ENCODE measurements at places on chromosomes 2 and 18. TPM values are rescaled to one million over a fixed set of nuclear protein-coding genes. Genes with fewer than 3 reads are reported as not detected.

- peak; percentile 45 for DNase-seq
Observed at GRCh38 chr2:18998491-18998890, 359.9 kb downstream of the OSR1 start.

GRCh38 chr2:54957321-54957999 lies 92.8 kb downstream of the RTN4 start:
- DNase-seq, result no peak

GRCh38 chr2:190646780-190647522 lies 1.9 kb upstream of the NAB1 start:
- no peak for DNase-seq

- peak; percentile 56 for DNase-seq
Observed at GRCh38 chr2:37800176-37800858, 124.8 kb upstream of the RMDN2 start.

- DNase-seq, result no peak
Observed at GRCh38 chr2:236908439-236909192, 177.1 kb upstream of the COPS8 start.

- DNase-seq, result peak; percentile 4
Observed at GRCh38 chr18:21820033-21820810, 79.6 kb downstream of the MIB1 start.

- DNase-seq, result peak; percentile 99
Observed at GRCh38 chr2:160224060-160224459, 24.0 kb upstream of the ITGB6 start.

GRCh38 chr2:209331291-209331844 lies 92.5 kb upstream of the MAP2 start:
- DNase-seq, result peak; percentile 50

DNA sequence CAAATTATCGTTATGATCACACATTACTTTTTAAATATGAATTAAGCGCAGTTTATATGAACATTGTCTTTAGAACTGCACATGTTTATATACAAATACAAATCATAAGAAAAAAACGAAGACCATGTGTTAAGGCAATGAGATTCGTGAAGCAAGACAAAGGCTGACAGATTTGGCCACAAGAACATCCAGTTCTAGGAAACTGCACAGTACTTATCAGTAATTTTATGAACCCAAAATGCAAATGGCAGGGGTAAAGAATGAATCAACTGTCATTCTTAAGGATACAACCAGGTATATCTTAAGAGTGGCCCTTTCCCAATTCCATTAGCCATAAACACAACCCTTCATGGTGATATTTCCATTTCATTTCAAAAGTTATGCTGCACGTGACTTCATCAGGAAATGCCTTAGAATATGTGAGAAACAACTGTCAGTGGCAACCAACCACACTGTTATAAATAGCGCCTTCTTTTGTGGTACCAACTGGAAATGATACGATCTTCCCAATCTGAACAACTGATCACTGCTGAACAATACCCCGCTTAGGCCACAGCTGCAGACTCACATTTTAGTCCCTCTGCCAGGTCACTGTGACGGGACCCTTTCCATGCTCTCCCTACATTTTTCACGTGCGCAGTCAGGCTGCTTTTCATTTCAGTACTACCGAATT lies 144.9 kb downstream of the L3MBTL4 start:
- no peak for DNase-seq

DNA sequence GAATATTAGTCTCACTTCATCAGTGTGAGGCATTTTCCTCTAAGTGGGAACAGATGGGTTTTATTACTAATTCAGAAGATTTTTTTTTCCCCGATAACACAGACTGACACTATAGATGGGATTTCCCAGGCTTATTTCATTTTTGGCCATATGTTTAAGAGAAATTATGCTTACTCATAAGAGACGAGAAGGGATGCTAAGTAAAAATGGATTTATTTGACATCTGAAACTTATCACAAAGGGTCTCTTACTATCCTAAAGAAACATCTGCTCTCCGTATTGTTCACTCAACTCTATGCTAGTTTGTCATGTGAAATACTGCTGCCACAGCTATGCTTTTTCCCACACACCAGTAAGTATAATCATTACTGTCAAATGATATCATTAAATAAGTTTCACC lies 1476.3 kb downstream of the LRP1B start:
- DNase-seq, result no peak

GRCh38 chr18:54776282-54776977 lies 51.8 kb upstream of the RAB27B start:
- peak; percentile 98 for DNase-seq

- no peak for DNase-seq
Observed at GRCh38 chr2:213079756-213080155, 71.7 kb downstream of the IKZF2 start.

DNA sequence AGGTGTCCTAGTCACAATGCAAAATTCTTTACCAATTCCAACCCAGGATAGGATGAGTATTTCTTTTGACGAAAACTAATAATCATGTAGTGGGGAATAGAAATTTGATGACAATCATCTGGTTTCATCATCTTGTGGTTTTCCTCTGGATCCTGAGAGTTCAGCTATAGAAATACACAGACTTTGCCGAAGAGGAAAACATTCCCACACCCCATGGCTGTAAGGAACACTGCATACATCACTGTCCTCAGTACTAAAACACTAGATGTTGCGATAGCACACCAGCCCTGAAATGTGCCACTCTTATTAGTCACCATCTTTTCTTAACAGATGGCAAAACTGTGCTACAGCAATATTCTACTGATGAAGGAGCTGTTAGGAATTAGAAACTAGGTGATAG lies 29.4 kb downstream of the CERKL start:
- DNase-seq, result no peak

DNA sequence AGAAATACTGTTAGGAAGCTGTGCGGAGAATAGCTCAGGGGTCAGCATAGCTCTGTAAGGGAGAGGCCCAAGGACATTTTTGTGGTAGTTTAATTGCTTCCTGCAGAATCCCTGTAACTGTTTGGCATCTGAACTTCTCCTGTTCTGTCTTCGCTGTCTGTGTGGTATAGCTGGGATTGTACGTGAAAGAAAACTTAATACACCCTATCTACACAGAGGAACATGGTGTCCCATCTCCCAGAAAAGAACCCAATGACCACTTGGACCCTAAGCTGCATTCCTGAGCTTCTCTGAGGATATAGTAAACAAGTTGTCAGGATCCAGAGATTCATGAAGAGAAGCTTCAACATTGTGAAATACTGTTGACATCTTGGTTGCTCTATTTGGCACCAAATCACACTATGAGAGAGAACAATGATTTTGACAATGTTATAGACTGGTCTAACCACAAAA lies 81.3 kb downstream of the CDC42EP3 start:
- DNase-seq, result peak; percentile 97

DNA sequence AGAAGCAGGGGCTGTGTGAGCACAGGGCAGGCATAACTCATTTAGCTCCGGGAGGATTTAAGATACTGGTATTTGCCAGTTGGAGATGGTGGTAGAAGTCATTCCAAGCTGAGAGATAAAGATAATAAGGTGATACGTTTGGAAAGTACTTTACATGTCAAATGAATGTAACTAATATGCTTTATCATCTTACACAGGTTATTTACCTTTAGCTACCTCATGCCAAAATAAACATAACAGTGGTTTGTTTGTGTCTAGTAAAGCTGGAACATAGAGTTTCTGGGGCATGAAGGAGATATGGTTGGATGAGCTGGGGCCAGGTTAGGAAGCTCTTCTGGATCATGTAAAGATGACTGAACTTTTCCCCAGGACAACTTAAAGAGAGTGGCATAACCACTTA lies 126.9 kb upstream of the PIK3C3 start:
- DNase-seq, result no peak

DNA sequence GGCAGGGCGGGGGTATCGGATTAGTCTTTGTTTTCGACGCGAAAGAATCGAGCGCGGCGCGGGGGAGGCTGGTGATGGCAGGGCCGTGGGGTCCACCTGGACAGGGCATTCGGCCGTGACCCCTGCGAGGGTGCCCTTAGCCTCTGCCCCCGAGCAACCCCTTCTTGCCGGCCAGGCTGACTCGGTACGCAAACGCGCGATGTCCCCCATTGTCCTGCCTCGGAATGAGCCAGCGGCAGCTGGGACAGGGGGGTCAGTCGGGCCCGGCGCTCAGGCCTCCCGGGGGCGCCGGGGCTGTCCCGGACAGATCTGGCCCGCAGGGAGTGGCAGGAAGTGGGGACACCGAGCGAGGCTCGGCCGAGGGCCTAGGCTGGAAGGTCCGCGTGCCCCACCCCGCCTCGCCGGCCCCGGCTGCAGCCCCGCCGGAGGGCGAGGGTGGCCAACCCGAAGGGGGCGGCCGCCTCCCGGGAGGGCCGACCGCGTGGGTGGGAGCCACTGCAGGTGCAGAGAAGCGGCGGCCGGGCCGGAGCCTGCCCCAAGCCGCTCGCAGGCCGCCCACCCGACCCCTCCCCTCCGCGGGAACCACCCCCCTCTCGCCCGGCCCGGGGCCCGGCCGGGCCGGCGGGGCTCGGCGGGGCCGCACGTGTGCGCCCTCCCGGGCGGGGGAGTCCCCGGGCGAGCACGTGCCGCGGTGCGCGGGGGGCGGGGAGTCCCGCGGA lies at the start of gene TET3:
Gene TET3, plus strand, starts transcription at position 708 of the 719 bp plus-strand sequence. CDS start 1,494 bp downstream, outside the sequence.
- DNase-seq, result peak; percentile 47

GRCh38 chr2:96241900-96242611 lies 23.7 kb downstream of the TMEM127 start:
- peak; percentile 88 for DNase-seq

GRCh38 chr2:230812033-230812432 lies 52.7 kb upstream of the ITM2C start:
- DNase-seq, result no peak

GRCh38 chr2:70826696-70827350 lies 6.4 kb upstream of the CLEC4F start:
- DNase-seq, result peak; percentile 4

GRCh38 chr2:201996679-201997314 lies 36.9 kb upstream of the FZD7 start:
- DNase-seq, result no peak

DNA sequence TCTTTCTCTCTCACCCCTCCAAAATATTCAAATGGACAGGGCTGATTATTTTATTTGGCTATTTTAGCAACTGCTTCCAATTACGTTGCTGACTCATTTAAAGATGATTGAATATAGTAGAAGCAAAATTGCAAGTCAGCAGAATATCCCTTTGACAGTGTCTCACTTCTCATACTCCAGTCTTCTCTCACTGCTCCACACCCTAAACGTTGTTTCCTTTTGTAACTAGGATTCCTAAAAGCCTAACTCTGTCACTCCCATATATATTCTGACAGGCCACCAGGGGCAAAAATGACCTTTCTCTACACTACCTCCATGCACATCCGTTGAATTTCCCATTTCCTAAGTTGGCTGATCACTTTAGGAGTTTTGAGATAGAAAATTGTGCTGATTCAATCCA lies 351.1 kb downstream of the RND3 start:
- DNase-seq, result no peak

GRCh38 chr2:192137451-192137850 lies 57.3 kb downstream of the TMEFF2 start:
- no peak for DNase-seq

- DNase-seq, result no peak
Observed at GRCh38 chr2:163934131-163934530, 198.3 kb upstream of the FIGN start.

DNA sequence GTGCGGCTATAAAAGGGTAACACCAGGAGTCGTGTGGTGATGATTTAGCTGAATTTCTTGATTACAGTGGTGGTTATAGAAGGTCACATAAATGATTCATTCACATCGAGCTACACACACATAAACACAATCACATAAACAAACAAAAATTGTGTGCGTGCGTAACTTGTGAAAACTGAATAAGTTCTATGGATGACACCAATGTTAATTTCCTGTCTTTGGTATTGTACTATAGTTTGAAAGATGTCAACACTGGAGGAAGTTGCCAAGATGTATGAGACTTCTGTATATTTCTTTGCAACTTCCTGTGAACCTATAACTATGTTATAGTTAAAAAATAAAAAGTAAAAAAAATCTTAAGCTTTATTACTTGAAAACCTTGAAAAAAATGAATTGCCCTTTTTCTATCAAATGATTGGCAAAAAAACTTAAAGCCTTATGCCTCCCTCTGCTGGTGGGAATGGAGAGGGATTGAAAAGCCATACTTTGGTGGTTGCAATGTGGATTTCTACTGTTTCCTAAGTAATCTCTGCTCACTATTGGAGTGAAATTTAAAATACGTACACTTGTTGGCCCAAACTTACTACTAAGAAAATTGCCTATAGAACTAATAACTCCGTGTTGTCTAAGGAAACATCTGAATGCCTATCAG lies 227.7 kb downstream of the RPIA start:
- DNase-seq, result peak; percentile 45

- peak; percentile 73 for DNase-seq
Observed at GRCh38 chr18:44680273-44681075, at the start of gene SETBP1. Gene SETBP1 (plus strand): TSS chr18:44680888. CDS start chr18:44701347, 20,459 bp downstream.

GRCh38 chr2:37827911-37828511 lies 97.1 kb upstream of the RMDN2 start:
- DNase-seq, result peak; percentile 88

DNA sequence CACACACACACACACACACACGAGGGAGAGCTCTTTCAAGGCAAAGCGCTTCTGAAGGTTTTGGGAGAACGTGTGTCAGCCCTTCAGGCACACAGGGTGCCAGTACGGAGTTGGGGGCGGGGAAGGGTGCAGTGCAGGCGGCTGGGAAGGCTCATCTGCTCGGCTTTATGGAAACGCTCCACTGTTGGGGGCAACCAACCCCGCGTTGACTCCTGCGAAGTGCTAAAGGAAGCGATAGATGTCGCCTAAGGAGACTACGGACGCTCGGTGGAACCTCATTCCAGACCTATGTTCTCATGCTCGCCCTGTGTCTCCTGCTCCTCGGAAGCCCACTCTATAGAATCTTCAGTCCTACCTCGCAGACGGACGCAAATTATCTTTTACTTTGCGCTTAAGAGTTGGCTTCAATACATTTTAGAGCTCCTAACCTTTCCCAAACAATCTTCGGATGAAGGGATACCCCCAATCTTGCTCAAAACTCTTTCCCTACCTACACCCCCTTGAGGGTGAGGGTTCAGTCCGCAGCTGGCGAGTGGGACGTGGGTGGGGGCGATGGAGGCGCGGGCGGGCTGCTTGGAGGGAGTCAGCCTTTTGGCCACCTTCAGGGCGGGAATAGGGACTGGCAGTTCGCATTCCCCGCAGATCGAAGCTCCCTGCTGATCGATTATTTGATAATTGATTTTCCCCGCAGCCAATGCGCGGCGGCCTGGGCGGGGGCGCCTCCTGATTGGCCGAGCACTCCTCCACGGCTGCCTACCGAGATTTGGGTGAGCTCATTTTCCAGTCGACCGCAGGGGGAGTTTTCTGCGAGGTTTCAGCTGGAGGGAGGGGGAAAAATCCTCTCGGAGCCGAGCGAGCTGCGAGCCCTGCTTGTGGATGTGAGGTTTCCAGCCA lies 1.9 kb upstream of the MEIS1 start:
- peak; percentile 95 for DNase-seq

GRCh38 chr18:7601246-7601615 lies 34.1 kb downstream of the PTPRM start:
- DNase-seq, result peak; percentile 89

Gene GAREM2
- total RNA-seq, result 0.88 TPM

Gene TWIST2
- 94.9 TPM for total RNA-seq

Gene GCC2
- total RNA-seq, result 18.1 TPM

Gene L3MBTL4
- total RNA-seq, result under 0.01 TPM

Gene TRIM43
- total RNA-seq, result not detected

Gene SRD5A2
- total RNA-seq, result not detected

Gene SP9
- total RNA-seq, result not detected

Gene KCNS3
- 44.5 TPM for total RNA-seq

Gene SERPINB12
- not detected for total RNA-seq

Gene ABCG8
- total RNA-seq, result not detected

Gene MOGAT1
- 0.24 TPM for total RNA-seq

All from RPMI7951 (cell line).